KBM-7 (cell line): ENCODE measurements at places on chromosomes 4 and X.

DNA sequence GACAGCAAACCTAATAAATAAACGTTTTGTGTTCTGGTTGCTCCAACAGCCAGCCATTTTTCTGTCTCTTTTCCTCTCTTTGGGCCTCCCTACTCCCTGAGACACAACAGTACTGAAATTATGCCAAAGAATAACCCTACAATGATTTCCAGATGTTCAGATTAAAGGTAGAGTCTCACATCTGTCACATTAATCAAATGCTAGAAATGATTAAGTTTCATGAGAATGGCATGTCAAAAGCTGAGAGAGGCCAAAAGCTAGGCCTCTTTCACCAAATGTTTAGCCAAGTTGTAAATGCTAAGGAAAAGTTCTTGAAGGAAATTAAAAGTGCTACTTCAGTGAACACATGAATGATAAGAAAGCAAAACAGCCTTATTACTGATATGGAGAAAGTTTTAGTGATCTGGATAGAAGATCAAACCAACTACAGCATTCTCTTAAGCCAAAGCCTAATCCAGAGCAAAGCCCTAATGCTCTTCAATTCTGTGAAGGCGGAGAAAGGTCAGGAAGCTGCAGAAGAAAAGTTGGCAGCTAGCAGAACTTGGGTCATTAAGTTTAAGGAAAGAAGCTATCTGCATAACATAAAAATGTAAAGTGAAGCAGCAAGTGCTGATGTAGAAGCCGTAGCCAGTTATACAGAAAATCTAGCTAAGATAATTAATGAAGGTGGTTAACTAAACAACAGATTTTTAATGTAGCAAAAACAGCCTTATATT, 182.1 kb upstream of the NUDT6 start:
- no peak for DNase-seq

GRCh38 chr4:146640021-146640464, 1.4 kb downstream of the POU4F2 start:
- no peak for DNase-seq

DNA sequence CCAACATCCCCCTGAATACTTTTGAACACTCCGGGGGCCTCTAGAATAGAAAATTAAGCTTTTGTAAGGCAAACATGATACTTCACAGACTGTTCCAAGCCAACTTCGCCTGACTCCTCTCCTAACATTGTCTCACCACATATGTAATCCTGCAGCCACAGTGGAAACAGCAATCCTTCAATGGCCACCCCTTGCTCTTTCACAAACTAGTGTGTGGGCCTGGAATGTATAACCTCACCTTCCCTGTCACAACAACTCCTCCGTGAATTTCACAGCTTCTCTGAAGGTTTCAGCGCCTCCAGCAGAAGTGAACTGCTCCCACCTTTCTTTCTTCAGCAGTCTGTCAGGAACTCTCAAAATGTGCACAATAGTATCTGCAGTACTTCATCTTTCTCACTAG, 185.1 kb downstream of the ADGRL3 start:
- DNase-seq = no peak

DNA sequence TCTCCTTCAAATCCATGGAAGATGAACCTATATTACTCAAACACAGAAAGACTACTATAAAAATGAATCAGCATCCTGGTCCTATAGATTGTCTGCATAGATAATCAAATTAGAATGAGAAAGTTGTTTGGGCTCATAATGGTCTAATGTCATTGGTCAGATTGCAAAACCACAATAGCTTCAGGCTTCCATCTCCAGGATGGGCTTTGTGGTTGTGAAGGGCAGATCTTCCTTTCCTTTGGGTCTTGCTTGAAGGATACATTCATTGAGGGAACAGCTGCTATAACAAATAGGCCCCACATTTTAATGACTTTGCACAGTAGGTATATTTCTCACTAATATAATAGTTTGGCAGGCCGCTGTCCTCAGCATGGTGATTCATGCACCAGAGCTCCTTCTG, 94.3 kb downstream of the REPS2 start:
- DNase-seq = no peak

DNA sequence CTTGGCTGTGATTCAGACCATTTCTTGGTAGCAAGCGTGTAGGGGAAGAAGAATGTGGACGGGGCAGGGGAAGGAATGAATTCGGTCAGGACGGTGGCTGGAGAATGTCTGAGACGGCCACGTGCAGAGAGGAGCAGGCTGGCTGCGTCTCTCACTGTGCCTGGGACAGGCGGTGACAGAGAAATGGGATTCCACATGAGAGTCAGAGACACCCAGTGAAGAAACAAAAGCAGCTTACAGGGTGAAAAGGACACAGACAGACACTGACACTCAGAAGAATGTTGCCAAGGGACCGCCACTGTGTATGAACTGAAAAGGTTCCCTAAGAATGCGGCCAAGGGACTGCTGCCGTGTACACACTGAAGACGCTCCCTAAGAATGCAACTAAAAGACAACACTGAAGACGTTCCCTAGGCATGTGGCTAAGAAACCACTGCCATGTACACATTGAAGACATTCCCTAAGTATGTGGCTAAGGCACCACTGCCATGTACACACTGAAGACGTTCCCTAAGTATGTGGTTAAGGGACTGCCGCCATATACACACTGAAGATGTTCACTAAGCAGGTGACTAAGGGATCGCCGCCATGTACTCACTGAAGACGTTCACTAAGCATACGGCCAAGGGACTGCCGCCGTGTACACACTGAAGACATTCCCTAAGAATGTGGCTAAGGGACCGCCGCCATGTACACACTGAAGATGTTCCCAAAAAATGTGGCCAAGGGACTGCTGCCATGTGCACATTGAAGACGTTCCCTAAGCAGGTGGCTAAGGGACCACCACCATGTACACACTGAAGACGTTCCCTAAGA, 49.1 kb downstream of the DHRSX start:
- DNase-seq = no peak

GRCh38 chr4:187814737-187815465, 180.7 kb upstream of the ZFP42 start:
- DNase-seq = no peak
